NCI-H510A (cell line): ENCODE measurements at places on chromosomes 1 and 21.
A peak's percentile ranks its signal among the peaks of the same experiment; 100 is the strongest.

DNA sequence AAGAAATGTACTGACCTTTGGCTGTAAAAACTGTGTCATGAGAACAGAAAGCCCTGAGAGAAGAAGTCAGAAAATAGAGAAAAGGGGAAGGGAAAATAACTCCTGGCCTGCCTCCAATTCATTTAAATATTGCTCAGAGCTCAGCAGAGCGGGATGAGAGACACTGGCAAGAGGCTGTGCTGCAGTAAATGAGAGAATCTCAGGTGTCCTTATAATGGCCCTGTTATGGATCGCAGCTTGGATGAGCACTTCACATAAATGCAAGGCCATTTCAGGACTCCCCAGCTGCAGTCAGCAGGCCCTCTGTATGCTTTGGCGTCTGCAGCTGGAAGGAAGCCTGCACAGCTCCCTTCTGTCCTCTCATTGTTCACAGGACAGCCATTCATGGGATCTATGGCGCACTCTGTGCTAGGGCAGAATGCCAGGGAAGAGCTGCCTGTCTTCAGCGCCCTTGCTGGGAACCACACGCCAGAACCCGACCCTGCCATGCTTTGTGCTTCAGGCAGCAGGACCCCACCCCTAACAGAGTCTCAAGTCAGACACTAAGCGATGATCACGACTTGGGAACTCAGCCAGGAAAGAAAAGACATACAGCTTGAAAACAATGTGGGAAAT, 20.7 kb upstream of the ABCB10 start:
- DNase-seq, result peak; percentile 61

GRCh38 chr21:33397717-33398116, 5.5 kb upstream of the IFNGR2 start:
- no peak for DNase-seq

DNA sequence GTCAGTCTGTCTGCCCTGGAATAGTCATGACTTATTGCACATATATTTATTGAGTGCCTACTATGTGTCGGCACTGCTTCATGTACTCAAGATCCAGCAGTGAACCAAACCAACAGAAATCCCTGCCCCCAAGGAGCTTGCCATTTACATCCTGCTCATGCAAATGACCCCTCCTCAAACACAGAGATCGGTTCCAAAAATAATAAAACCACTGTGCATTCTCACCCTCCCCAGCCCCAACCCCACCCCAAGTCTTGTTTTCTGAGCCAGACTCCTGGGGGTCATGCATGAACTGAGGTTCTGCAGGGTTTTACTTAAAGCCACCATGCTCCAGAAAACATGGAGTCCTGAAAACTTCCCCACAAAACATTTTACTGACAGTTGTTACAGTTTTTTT, 61.9 kb downstream of the KIAA0040 start:
- DNase-seq, result no peak

GRCh38 chr1:6599141-6599975, 3.3 kb downstream of the KLHL21 start:
- no peak for DNase-seq

- no peak for DNase-seq
Measured at GRCh38 chr1:30780409-30780808, 22.8 kb upstream of the LAPTM5 start.

- no peak for DNase-seq
Measured at GRCh38 chr1:100952104-100952745, 56.3 kb downstream of the SLC30A7 start.

DNA sequence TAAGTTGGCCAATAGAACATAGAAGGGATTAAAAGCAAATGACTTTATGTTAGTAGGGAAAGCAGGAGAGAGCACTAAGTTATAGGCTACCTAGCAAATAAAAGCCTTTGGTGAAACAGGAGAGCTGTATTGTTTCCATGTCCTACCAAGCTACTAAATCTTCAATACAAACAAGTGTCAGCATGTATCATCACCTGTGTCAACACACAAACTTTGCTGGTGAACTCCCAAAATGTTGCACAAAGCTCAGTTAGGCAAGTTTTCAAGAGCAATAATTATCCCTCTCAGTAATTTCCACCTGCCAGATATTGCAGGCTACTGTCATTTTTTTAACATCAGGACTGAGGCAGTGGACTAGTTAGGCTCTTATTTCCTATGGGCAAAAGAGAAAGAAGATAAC, 77.7 kb upstream of the ADAM30 start:
- no peak for DNase-seq

DNA sequence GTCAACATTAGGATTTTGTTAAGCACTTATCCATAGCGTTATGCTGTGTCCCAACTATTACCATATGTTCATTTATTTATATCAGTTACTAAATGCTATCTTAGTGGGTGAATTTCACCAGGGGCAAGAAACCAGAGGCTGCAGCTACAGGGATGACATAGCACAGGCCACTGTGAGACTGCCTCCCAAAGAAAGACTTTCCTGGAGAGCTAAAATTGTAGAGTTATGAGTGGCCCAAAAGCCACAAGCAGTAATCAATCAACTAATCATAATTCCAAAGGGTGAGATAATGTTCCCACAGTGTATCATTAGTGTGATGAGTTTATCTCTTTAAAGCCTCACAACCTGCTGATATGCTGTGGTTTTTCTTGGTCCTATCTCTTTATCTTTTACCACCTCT, 3.8 kb upstream of the TGFB2 start:
- DNase-seq, result no peak

DNA sequence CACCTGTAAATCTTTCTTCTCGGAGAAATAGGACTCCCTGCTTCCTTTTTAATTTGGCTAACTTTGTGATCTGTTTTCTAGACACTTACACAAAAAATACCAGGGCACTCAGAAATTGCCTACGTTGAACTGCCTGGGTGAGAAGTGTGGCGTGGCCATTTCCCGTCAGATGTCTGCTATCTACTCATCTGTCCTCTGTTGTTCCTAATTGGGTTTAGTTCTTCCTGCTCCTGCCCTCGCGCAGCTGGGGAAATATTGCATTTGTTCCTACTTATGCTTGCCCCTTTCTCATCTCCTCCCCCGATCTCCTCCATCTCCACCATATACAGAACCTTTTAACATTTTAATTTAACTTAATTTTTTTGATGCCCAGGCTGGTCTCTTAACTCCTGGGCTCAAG, 55.1 kb downstream of the CD58 start:
- DNase-seq, result no peak

DNA sequence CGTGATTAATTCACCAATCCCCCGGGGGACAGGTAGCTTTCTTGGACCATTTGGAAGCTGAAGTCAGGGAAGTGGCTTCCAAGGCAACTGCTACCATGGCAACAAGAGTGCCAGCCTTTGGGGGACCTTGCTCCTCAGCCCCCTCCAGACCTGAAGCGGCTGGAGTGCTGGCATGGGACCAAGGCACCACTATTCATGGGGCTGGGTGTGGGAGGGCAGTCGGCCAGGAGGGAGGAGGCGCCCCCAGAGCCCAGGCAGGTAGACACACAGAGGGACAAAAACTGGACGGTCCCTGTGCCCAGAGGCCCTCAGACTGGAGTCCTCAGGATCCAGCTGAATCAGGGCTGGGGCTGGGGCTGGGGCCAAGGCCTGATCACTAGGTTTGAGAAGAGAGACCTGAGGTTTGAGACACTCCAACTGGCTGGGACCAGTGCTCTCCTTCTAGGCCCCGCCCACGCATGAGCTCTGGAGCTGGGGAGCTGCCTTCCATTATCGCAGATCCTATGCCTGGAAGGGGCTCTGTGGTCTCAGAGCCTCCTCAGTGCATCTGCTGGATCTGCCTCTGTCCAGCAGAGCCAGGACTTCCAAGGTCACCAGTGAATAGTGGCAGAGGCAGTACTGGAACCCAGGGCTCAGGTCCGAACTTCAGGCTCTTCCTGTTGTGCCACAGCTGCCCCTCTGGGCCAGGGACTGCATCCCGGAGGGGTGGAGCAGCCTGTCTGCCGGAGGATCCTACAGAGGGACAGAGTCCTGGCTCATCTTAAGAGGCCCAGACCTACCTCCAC, 3.3 kb upstream of the KNCN start:
- DNase-seq, result no peak

- no peak for DNase-seq
Measured at GRCh38 chr1:232650418-232650817, 20.5 kb upstream of the SIPA1L2 start.

GRCh38 chr1:40313329-40313957, 3.6 kb downstream of the COL9A2 start:
- DNase-seq, result no peak

DNA sequence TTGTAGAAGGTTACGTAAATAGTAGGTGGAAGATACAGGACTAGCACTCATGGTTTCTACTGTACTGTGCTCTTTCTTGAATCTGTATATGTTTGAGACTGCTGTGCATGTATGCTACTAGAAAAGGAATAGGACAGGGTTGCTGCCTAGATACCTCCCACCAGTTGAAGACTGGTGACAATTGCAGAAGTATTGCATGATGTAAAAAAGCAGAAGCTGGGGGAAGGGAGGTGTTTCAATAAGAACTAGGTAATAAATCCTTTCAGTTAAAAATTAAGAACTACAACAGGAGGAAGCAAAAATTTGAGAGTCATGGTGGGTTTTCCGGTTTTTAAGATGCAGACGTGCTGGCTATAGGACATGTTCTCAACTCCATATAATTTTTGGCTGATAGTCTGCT, 88.1 kb downstream of the CCDC30 start:
- no peak for DNase-seq

DNA sequence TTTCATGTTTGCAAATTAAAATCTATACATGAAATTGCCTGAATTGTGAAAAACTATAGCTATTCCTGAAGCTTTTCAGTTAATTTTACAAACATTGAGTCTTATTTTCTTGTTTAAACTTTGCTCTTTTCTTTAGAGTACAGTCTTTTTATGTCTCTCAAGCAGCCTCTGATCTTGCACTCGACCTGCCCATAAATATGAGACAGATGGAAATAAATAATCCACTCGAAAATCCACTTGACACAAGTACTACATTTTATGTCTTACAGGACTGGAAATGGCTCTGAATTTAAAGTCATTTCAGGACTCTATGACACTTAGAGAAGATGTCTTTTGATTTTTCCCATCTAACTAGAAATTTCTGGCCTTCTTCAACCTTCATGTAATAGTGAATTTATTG, 283.8 kb downstream of the USP25 start:
- no peak for DNase-seq

- no peak for DNase-seq
Measured at GRCh38 chr1:225549821-225550220, 103.1 kb downstream of the ENAH start.

DNA sequence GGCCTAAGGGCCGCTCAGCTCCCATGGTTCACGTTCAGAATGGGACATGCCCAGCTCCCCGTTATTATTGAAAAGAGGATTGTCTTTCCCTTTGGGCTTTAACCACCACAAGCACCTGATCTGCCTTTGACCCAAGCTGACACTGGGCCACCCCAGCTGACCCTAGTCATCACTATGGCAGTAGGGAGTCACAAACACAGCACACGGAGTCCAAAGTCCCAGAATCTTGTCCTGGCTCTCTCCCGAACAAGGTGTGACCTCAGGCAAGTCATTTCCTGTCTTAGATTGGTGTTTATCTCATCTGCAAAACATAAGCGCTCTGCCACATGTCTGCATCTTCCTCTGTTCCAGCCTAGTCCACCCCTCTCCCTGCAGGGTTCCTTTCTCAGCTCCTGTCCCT, 31.5 kb downstream of the IGFN1 start:
- no peak for DNase-seq

DNA sequence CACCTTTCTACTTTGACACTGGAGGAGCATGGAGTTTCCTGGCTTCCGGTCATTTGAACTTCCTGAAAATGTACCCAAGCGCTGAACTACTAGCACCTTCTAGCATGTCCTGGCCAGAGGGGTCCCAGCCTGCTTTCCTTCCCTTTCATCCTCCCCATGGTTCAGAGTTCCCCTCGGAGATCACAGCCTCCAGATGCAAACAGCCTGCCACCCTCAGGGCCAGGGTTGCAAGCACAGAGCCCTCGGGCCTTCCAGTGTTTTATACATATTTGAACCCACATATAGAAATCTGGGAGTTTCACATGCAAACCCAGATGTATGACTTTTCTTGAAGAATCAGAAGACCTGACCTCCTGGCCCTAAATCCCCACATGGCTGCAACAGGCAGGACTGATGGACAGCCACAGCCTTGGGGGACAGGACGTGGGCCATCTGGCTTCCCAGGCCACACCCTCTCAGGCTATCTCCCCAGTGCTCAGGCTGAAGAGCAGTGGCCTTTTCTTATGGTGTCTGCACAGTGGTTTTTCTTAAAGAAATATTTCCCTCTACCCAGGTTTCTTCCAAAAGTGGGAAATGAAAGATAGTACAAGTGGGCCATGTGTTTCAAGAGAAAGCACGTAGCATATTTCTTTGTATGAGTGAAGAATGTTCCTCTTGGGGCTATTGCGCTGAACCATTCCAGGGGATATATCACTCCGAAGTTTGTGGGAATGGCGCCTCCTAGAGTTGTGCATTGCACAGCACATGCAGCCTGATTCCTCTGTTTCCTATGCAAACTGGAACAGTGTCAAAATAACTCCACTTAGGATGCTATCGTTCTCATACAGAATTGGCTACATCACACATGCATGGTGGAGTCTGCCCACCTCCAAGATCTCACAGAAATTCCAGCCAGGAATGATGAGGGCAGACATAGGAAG, 232.0 kb upstream of the VAMP3 start:
- DNase-seq, result no peak

GRCh38 chr1:170214117-170215032, 68.6 kb downstream of the NTMT2 start:
- DNase-seq, result no peak

GRCh38 chr1:5709461-5709975, 282.7 kb downstream of the NPHP4 start:
- no peak for DNase-seq

DNA sequence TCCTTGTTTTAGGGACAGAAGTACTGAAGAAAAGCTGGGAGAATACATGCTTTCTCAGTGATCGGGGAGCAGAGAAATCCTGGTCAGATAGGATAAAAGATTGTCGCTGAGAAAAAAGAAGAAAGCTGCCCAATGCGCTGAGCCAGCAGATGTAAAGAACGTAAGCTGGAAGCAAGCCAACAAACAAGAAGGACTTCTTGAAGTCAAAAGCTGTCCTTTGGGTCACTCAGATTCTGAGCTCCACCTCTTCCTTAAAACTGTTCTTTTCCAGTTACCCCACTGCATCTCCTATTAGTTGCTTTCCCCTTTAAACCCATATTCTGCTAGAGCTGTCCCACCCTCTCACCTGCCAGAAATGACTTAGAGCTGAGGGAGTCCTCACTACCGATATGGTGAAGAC, 64.8 kb downstream of the GPR137B start:
- DNase-seq, result peak; percentile 0
